ENCODE measurements at places on chromosomes 3 and 15.

- DNase-seq: no peak
Observed at GRCh38 chr3:17201538-17201937, 316.8 kb downstream of the PLCL2 start.

DNA sequence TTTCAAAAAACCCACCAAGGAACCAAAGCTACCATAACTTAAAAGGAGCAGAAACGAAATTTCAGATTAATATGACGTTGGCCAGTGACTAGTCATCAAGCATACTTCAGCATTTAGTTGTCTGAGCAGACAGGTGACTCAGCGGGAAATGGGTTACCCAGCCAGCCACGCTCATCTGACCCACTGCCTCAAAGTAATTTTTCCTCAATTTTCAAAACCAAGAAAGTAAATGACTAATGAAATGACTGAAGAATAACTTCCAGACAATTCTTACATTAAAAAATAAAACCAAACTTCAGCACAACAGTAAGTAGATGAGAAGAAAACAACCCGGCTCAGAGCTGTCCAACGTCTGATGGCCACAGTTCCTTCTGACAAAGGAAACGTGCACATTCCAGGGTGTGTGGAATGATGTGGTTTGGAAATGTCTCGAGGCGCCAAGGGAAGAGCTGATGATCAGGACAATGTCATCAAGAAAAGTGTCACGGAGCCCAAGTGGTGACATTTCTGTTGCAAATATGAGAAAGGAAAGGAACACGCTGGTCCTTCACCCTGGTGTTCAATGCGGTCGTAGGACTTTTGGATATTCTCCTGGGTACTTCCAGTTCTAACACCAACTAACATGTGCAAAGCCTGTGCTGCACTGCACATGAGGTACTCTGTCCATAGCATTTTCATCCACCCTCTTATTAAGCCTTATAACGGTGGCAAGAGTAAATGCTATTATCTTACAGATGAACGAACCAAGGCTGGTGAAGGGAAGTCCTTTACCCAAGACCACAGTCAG is 79.1 kb downstream of the FOXP1 start:
- DNase-seq: no peak

GRCh38 chr15:81073801-81074200 is 60.3 kb upstream of the CFAP161 start:
- no peak for DNase-seq

- no peak for DNase-seq
Observed at GRCh38 chr3:61872077-61872706, 310.8 kb downstream of the PTPRG start.

DNA sequence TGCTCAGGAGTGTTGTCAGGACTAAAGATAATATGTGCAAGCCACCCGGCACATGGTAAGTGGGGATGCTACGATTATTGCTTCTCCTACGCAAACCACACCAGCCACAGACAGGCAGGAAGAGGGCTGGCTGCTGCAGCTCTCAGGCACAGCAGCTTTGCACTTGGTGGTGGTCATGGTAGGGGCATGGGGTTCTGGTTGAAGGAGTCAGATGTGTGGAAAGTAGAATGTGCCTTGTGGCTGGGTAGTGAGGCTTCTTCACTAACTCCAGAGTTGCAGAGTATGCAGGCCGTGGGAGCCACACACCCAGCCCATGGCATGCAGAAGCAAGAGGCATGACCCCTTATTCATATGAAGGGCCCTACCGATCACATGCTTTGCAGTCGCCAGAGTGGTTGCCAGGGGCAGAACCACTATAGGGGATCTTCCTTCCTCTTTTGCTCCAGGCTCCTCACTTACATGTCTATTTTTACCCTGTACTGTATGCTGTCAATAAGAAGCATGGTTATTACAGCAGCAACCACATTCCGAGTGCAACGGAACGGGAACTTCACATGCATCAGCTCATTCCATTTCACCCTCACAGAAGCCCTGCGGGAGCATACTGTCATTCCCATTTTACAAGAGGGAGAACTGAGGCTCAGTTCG is 59.2 kb upstream of the HERC1 start:
- DNase-seq: peak; percentile 68

DNA sequence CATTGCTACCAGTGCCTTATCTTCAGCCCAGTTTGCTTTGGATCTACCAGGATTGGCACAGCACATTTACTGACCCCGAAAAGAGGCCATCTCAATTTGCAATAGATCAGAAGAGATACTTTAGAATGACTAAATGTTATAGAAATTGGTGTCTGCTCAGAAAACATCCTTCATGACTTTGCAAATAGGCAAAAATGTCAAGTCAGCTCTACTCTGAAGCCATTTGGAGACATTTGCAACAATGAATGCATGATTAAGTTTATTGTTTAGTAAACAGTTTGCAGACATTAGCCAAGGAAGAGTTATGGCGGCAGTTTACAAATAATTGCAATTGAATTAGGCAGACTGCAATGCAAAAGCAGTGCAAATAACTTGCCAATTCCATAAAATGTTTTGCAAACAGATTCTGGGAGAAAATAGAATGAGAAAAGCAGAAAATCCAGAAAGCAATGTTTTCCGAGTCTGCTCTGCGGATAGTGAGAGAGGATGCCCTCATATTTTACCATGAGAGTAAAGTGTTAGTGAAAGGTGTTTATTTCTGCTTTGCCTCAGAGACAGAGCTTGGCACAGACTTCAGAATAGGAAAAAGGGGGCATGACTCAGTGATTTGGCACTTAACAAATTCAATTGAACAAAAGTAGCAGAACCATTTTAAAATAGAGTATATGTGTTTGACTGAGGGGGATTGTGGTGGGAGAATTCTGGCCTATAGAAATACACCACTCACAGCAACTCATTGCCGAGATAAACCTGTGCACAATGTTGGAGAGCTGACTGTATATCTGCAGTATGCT is 334.9 kb upstream of the NR2F2 start:
- no peak for DNase-seq

GRCh38 chr15:33309602-33310276 is 1.0 kb upstream of the RYR3 start:
- no peak for DNase-seq

GRCh38 chr15:77554306-77555080 is 78.2 kb downstream of the LINGO1 start:
- no peak for DNase-seq

DNA sequence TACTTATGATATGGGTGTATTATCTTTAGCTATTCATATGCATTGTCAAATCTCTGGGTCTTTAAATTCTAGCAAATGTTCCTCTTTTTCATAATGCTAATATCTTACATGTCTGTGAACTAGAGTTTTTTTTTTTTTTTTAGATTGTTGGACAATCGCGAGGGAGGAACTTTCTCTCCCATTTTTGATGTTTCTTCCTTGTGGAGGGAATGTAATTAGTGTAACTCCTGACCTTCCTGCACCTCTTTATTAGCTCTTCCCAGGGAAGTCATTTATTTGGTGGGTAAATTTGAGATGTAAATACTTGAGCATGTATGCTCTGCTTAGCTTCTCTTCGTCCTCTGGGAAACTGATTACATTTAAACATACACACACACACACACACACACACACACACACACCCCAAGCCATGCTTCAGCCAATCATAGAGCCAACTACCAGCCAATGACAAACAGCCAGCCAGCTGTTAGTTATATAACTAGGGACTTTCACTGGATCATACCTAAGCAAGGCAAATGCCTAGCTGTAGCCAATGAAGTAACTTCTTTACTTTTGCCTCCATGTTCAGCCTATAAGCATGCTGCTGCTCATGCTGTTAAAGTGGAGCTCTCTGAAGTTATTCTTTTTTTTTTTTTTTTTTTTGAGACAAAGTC is 8.3 kb upstream of the USP8 start:
- no peak for DNase-seq

- DNase-seq: no peak
Observed at GRCh38 chr3:132404276-132404675, 13.0 kb upstream of the DNAJC13 start.

GRCh38 chr15:78625606-78626280 is 4.9 kb upstream of the CHRNA3 start:
- no peak for DNase-seq

DNA sequence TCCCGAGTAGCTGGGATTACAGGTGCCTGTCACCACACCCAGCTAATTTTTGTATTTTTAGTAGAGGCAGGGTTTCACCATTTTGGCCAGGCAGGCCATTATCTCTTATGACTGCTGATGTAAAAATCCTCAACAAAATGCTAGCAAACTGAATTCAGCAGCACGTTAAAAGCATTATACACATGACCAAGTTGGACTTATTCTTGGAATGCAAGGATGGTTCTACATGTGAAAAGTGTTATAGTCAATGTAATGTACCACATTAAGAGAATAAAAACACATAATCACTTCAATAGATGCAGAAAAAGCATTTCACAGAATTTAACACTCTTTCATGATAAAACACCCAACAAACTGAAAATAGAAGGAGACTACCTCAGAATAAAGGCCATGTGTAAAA is 20.2 kb downstream of the RNF13 start:
- DNase-seq: no peak

- DNase-seq: no peak
Observed at GRCh38 chr15:34243226-34243625, 18.4 kb downstream of the EMC4 start.

GRCh38 chr15:70354346-70354905 is 256.7 kb upstream of the TLE3 start:
- DNase-seq: no peak

GRCh38 chr3:128012050-128012449 is 40.2 kb upstream of the SEC61A1 start:
- no peak for DNase-seq

DNA sequence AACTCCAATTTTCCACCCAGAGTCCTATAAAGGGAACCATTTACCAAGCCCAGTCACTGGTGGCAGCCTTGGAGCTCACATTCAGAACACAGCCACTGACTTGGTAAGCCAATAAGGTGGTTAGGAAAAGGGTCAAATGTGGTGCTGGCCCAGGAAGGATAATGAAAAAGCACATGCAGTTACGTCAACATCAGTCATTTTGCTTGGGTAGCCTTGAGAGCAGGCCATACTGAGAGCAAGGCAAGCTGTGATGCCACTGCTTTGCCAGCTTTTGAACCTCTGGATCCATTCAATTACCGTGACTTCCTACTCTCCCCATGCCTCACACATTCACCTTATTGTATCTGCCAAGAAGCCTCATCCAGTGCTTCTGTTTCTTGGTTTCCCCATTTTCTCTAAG is 253.6 kb downstream of the OPA1 start:
- DNase-seq: no peak

DNA sequence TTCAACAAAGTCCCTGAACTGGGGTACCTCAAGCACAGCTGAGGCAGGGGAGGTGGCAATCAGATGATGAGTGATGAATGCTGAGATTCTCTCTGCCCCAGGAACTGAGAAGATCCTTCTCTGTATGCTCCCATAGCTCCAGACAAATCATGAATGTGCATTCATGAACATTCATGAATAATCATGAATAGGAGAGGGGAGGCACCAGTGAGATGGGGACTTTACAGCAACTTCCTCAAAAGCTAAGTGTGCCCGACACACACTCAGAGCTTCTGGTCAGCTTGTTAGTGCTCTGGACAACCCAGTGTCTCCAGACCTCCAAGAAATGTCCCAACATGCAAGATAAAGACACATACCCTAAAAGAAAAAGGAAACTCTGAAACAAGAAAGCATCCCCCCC is 24.3 kb downstream of the LRRC2 start:
- DNase-seq: no peak

- DNase-seq: no peak
Observed at GRCh38 chr3:110773413-110773954, 298.1 kb upstream of the NECTIN3 start.

- DNase-seq: no peak
Observed at GRCh38 chr15:62492900-62493299, 327.8 kb upstream of the C2CD4B start.

DNA sequence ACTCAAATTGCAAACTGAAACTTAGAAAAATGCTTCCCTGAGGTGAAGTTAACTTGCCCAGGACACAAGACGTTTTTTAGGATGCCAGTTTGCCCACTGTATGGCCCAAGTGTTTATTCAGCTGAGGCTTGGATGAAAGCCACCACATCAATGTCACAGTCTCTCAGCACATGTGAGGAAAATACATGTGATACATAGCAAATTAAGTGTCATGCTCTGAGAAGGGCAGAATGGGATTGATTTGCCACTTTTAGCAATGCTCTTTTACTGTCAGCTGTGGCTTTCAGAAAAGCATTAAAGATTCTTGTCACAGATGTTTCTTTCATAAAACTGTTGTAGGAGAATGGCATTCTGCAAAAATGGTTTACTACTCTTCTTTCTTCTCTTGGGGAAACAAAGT is 165.5 kb downstream of the ZIC1 start:
- DNase-seq: no peak

- DNase-seq: no peak
Observed at GRCh38 chr3:194395212-194395611, 3.9 kb downstream of the GP5 start.

- DNase-seq: no peak
Observed at GRCh38 chr3:16864610-16865313, 20.0 kb upstream of the PLCL2 start.

DNA sequence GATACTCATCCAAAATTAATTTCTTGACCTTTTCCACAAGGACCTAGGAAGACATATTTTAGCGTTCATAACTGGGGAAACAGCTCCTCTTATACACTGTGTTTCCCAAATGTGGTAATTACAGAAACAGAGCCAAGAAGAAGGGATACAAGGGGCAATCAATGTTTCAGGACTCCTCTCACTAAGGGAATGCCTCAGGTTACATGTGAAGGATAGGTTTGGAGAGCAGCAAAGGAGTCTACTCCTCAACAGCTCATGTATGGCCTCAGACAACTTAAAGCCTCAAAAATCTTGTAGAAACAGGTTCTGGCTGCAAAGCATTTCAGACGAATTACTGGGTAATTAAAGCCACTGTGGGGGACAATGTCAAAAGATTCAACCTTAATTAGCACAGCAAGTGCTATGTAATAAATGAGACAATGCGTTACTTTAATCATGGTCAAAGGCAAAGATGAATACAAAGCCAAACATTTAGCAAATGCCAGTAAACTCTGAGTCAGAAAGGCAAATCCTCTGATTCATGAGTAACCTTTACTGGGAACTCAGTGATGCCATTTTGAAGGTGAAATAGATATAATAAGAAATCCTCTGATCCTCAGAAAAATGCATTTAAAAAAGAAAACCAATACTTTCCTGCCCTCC is 1111.2 kb downstream of the TUSC7 start:
- DNase-seq: no peak

DNA sequence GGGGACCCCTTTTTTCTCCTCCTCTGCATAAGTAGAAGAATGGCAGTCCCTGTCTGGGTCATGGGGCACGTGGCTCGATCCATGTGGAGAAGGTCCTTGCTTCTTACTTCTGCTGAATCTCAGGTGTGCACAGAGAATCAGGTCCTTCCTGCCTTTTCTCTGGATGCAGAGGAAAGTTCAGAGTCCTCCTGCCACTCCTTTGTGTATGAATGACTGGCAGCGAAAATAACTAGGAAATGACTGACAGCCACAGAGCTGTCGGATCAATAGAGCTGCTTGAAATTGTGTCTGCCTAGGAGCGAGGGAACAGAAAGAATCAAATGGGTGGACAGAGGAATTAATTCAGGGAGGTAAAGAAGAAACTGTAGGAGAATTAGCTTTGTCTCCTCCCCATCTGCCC is 49.6 kb upstream of the ROPN1 start:
- DNase-seq: no peak

- DNase-seq: no peak
Observed at GRCh38 chr3:68893600-68894239, 38.6 kb downstream of the TAFA4 start.

All from effector memory CD4-positive, alpha-beta T cell (primary cell).